ENCODE measurements at places on chromosomes 11 and 22. TPM values are rescaled to one million over a fixed set of nuclear protein-coding genes. Genes with fewer than 3 reads are reported as not detected.

GRCh38 chr22:16989915-16990314 is 18.1 kb downstream of the GAB4 start:
- DNase-seq = no peak

GRCh38 chr11:133243832-133244231 is 288.5 kb downstream of the OPCML start:
- no peak for DNase-seq

CNGA4 gene
- total RNA-seq = 0.36 TPM

- DNase-seq = no peak
Observed at GRCh38 chr22:37498289-37498909, 12.2 kb upstream of the MFNG start.

- DNase-seq = peak; percentile 86
Observed at GRCh38 chr22:37340331-37341262, 58.3 kb downstream of the CYTH4 start.

SLC6A5 gene
- 10.9 TPM for total RNA-seq

DNA sequence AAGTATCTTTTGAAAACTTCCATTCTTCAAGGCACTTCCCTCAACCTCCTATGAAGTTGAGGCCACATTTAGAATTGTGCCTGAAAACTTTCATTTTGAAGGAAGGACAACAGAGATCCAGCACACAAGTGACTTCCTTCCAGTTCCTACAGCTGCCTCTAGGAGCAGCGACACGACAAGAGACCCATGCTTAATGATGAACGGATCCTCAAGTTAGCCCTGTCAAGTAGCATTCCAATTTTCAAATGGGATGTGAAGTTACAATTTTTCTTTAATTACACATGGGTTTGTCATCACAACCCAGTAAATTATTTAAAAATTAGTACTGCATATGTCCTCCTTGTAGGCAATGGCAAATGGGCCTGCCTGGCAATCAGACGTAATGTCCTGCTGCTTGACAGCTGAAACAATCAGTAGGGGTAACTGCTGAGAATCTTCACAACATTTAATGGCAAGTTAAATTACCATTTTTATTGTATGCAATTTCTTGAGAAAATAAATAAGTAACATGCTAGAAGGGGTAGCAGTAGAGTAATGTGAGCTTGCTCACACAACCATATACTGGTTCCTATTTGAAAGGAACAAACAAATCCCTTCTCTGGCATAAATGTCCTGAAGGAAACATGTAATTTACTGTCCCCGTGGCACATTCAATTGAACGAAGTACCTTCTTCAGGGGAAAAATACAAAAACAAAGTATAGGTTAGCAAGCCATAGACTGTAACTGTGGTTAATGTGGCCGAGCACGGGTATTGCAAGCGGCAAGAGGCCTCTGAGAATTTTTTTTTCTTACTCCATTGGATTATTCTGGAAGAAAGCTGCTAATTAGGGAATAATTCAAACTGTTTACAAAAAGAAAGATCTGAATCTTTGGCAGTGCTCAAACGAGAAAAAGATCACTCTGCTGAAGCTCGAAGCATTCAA is 288.3 kb downstream of the CADM1 start:
- peak; percentile 13 for DNase-seq

DNA sequence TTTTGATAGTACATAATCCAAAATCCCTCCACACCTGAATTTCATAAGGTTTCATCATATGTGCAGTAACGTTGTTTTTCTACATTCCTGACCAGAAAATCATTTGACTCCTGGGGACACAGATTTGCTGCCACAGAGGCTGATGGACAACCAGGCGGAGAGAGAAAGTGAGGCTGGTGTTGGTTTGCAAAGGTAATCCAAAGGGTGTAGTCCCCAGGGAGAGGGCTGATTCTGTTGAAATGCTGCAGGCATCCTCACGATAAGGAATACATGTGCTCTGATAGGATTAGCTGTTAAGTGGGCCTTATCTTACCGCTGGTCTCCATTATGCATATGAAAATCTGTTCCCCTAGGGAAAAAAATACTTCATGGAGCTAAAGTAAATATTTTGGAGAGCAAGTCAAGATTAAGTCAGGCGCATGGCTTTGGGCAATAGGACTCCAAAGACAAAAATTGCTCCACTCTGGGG is 8.1 kb downstream of the APOL6 start:
- no peak for DNase-seq

GRCh38 chr11:134837166-134837886 is 425.3 kb upstream of the B3GAT1 start:
- no peak for DNase-seq

RIMBP3C gene
- total RNA-seq = 0.64 TPM

- DNase-seq = no peak
Observed at GRCh38 chr11:98564881-98565280, 455.9 kb upstream of the CNTN5 start.

THYN1 gene
- total RNA-seq = 24.6 TPM

DNA sequence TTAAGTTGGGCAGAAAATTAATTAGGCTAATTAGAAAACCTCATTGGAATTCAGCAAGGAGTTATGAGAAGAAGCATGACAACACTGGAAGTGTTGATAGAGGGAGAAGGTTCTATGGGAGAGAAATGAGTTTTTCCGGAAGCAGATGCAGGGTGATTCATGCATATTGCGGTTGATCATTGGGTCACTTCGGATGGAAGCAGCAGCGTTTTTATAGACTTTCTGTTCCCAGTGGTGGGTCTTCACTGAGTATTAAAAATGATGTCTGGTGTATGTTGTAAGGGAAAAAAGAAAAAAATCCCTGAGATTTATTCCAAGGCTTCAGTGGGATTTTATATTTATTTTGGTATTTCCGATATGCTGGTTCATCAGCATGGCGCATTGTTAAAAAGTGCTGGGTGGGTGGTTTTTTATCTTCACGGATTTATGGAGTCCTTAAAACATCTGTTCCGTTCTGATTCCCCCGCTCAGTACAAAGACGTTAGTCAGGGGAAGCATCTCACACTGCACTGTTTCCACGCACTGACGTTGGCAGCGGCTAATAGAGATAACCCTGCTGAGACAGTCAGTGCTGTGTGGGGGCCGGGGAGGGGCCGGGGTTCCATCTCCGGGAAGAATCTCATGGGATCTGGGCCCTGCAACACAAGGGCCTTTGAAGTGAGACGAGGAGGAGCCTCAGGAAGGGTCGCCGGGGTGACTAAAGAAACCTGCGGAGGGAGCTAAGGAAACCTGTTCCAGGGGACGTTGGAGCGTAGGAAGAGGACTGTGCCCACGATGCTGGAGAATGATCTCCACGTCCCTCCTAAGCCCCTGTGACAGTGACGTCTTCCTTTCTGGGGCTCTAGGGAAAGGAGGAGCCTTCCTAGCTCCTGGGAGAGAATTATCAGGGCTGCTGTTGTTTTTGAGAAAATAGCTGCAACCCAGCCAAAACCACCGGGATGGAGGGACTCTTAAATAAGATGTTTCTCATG is 390.0 kb downstream of the NTM start:
- no peak for DNase-seq

DNA sequence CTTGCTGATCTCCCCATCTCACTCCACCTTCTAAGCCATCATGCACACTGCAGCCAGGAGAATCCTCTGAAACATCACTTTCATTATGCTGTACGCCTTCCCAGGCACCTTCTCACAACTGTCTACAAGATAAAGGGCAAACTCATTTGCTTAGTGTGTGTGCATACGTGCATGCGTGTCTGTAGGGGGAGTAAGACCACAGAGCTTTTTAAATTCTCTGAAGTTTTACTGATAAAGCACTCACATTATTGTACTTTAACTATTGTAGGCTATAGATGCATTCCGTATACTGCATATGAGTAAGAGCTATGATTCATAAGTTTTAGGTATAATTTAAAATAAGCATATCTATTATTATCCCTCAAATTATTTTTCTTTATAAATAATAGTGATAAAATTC is 15.3 kb upstream of the ANKK1 start:
- DNase-seq = no peak

- no peak for DNase-seq
Observed at GRCh38 chr11:10488121-10488933, 33.3 kb downstream of the AMPD3 start.

GRCh38 chr11:86337227-86337626 is 35.2 kb downstream of the HIKESHI start:
- DNase-seq = no peak

DNA sequence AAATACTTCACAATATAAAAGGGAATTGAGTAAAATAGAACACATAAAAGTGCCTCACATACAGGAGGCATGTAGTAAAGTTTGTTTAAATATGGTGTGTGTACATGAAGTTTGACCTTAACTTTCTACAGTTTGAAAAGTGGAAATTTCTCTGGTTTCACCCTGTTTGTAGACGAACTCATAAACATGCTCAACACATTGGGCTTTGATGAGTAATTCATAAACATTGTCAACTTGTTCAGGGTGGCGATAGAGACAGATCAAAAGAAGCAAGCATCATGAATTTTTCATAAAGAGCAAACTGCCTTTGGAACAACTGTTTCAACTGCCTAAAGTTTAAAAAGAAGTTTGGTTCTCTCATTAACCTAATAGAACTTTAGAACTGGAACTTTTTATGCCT is 9.1 kb downstream of the SLN start:
- DNase-seq = no peak

DNA sequence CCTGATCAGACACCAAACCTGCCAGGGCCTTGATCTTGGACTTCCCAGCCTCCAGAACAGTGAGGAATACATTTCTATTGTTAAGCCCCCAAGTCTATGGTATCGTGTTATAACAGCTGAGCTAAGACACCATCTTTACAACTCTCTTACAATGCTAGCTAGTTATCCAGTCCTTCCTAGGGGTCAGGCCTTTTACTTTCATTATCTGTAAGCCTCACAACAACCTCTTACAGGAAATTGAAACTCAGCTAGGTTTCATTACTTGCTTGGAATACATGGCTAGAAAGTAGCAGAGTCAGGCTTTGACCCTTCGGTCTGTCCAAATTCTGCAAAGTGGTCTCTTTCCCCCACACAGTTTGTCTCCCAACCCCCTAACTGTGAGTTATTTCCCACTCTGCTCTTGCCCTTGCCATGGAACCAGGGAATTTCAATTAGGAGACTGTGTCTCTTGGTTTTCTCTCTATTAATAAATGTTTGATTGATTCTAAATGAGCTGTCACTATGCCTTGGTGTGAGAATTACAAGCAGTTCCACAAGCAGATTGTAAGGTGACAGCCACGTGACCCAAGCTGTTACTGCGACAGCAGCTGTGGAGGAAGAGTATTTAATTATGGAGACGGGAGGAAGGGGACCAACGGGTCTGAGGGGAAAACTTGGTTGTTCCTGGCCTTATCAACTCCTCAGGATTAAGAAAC is 38.4 kb upstream of the CLMP start:
- no peak for DNase-seq

DNA sequence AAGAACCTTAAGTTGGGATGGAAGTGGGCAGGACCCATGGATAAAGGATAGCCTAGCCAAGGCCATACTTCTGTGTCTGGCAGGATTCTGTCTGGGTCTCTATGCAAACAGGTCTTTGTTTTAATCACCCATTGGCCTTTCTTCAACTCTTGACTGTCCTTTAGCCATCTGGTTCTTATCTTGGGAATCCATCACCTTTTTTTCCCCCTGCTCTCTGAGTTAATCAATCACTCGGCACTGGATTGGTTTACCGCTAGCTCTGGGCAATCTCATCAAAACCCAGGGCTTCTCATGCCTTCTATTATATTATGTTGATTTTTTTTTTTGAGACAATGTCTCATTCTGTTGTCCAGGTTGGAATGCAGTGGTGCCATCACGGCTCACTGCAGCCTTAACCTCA is 1.8 kb upstream of the RNF169 start:
- no peak for DNase-seq

- DNase-seq = no peak
Observed at GRCh38 chr11:65516135-65516968, 8.5 kb upstream of the SCYL1 start.

DNA sequence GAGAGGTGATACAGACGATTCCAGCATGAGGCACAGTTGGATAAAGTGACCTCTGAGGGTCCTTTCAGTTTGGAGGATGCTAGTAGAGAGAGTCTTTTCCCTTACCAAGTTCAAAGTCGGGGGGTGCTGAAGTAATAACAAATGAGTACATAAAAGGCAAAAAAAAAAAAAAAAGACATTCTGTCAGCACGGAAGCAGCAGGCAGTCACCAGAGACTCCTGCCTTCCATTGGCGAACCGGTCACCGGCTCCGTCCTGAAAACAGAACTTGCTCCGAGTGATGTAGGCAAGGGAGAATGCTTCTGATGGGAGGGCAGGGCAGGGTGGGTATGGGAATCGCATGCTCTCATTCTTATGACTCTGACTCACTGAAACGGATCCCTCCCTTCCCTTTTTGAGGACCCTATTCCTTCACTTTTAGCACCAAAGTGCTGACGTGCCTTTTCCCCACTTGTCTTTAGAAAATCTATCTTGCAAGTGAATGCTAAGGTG is 65.9 kb downstream of the PRR5L start:
- no peak for DNase-seq

DNA sequence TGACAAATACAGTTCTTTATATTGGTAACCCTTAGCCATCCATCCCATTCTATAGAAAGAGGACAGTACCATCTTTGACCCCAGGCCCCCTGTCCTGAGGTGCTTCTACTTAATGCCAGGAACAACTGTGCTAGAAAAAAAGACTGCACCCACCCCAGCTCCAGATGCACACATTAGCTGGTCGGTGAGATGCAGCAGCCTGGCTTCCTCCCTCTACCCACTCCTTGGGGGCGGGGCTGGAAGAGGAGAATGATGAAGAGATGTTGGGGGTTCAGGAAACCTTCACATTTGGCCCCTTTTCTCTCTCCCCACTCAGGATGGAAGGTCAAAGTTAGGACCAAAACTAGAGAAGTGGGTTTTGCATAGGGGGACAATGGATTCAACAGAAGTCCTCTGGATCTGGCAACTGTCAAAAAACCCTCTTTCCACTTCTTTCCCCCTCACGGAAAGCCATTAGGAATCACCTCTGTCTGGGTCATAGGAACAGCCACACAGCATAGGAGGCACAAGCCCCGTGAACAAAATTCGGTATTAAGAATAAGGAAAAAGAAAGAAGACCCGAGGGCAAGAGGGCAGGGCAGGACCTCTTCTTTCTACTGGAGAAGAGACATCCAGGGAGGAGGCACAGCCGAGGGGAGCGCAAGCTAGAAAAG is 755 bp downstream of the NRIP3 start:
- no peak for DNase-seq

P4HA3 gene
- total RNA-seq = 0.45 TPM

DNA sequence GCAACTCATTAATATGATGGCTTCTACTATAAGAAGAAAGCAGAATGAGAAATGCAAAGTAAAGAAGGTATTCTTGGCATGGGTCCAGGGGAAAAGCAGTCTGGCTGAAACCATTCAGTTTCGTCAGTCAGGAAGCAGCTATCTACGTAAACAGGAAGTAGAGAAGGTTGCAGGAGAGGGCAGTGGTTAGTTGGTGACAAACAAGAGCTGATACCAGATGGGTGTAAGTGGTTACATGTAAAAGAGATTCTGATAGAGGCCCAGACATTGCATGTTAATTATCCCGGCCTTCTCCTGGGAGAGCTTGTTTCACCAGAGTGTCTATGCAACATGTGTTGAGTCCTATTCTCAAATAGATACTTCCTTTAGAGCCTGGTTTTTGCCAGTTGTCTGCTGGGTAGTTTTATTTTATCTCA is 58.4 kb upstream of the PSMA1 start:
- no peak for DNase-seq

GRCh38 chr11:48103621-48104567 is 112.7 kb upstream of the OR4B1 start:
- peak; percentile 58 for DNase-seq

LDHAL6A gene
- 0.54 TPM for total RNA-seq

All from cerebellum (tissue), 4 donors.